ENCODE measurements at places on chromosomes 12 and 14. TPM values are rescaled to one million over a fixed set of nuclear protein-coding genes. Genes with fewer than 3 reads are reported as not detected.

GRCh38 chr12:49017891-49018260 is 700 bp downstream of the PRKAG1 start:
- no peak for DNase-seq

GRCh38 chr14:32393119-32393518 is 64.0 kb downstream of the AKAP6 start:
- DNase-seq = no peak

GRCh38 chr12:107131832-107132616 is 38.7 kb upstream of the CRY1 start:
- DNase-seq = peak; percentile 44

DNA sequence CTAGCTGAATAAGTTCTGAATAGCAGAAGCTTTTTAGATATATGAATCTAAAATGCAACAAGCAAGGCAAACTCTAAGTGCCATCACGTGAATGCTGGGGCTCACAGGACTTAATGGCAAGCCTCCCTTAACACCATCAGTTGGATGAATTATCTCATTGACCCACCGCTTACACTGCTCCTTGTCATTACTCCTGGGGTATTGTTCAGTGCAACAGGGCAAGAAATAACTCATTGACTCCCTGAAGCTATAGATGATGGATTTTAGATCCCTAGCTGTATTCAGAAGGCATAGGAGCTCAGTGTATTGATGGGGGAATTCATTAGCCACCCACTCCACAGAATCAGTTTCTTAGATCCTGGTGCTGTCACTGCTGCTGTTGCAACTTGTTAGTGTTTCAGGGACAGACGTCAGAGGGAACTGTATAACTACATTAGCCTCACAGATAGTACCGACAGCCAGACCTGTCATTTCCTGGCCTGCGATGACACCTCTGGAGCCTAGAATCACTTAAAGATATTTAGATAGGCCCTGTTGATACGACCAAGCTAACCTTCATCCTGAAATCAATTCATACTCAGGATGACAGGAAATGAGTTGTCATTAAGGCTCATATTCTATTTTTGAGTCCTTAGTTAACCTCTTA is 735.3 kb downstream of the DIO2 start:
- no peak for DNase-seq

DNA sequence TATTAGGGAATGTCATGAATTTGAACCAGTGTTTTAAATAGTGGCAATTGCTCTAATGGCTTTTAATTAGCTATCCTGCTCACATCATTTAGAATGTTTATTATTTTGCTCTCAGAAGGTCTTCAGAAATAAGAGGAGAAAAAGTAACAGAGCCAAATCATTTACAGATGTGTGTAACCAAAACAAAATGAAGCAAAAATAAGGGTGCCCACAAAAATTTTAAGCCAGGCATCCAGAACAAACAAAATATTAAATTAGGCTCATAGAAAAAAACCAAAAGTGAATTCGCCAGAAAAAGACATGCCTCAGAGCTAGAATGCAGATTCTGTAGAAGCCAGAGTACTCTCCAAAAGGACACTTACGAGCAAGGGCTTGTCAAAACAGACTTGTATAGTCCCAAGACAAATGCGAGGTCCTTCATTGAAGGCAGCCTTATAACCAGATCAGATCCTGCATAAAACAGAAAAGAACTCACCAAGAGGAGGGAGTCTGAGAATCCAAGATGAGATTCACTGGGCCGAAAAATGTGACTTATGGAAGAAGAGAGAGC is 20.2 kb upstream of the SERPINA1 start:
- DNase-seq = no peak

DNA sequence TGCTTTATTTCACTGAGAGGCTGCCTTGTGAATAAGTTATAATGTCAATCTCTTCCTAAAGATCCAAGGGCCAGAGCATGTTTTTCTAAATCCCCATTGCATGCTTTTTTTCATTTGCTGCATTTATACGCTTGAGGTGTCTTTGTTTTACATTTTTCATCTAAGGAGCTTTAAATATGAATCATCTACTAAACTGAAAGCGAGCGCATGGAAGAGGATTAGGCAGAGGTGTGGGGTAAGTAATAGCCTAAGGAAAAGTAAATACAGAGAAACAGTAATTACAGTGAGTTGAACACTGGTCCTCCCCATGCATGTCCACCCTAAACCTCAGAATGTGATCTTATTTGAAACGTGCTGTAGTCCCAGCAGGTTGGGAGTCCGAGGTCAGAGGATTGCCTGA is 76.4 kb upstream of the METAP2 start:
- DNase-seq = no peak

DNA sequence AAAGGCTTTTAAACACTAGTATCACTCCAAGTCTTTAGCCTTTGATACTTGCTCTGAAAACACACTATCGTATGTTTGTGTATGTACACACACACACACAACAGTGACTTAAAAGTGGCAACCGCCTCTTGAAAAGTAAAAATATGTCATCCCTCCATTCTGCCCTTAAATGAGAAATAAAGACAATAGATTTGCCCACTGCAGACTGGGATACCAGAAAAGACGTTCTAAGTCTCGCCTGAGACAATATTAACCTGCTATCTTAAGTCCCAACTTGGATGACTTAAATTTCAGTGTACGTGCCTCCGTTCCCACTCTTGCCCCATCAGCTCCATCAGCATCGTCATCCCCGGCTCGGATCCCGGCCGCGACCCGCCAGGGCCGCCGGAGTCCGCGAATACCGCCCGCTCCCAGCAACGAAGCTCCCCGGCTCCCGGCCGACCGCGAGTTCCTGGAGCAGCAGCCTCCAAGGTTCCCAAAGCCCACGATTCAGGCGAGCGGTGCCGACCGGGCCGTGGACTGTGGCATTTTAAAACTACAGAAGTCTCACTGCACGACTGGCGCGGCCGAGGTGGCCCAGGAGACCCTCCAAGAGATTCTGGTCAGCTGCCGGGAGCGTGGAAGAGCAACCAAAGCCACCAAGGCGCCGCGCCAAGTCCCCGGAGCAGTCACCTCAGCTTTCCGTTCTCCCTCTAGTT is 2.8 kb upstream of the ARID2 start:
- no peak for DNase-seq

- DNase-seq = no peak
Measured at GRCh38 chr14:89629383-89629782, 212.3 kb upstream of the FOXN3 start.

DNA sequence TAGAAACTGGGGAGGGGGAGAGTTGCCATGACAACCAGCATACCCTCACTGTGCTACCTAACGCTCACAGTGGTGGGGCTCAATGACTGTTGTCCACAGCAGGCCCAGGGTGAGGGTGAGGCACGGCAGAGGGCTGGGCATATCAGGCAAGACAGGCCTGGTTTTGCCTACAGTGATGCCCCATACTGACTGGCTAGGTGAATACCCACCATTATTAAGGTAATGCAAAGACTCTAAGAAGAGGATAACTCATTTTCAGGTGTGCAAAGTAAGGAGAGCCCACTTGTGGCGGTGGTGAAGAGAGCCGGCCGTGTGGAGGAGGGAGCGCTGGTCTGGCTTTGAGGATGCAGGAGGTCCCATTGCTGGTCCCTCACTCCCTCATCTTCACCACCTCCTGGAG is 422.3 kb downstream of the FUT8 start:
- DNase-seq = no peak

GRCh38 chr14:80164991-80165721 is 46.1 kb downstream of the DIO2 start:
- no peak for DNase-seq

- no peak for DNase-seq
Measured at GRCh38 chr12:122847921-122848421, 12.7 kb downstream of the HIP1R start.

GRCh38 chr12:3335078-3335487 is 155.9 kb upstream of the PRMT8 start:
- DNase-seq = no peak

SDR9C7 gene
- not detected for total RNA-seq

KRT74 gene
- not detected for total RNA-seq

FAR2 gene
- 9.7 TPM for total RNA-seq

TSPAN9 gene
- 13.2 TPM for total RNA-seq

SPX gene
- 0.76 TPM for total RNA-seq

E2F7 gene
- 19.5 TPM for total RNA-seq

LTBP2 gene
- total RNA-seq = 1.5 TPM

PLEKHG3 gene
- total RNA-seq = 55.6 TPM

CEBPE gene
- total RNA-seq = not detected

MMP19 gene
- total RNA-seq = 2.3 TPM

All from HCT116 (cell line).